Fibroblast of pulmonary artery (primary cell): ENCODE measurements at places on chromosomes 6 and 20.
A peak's percentile ranks its signal among the peaks of the same experiment; 100 is the strongest.

- DNase-seq = no peak
Measured at GRCh38 chr6:70272071-70272470, 30.8 kb downstream of the COL9A1 start.

DNA sequence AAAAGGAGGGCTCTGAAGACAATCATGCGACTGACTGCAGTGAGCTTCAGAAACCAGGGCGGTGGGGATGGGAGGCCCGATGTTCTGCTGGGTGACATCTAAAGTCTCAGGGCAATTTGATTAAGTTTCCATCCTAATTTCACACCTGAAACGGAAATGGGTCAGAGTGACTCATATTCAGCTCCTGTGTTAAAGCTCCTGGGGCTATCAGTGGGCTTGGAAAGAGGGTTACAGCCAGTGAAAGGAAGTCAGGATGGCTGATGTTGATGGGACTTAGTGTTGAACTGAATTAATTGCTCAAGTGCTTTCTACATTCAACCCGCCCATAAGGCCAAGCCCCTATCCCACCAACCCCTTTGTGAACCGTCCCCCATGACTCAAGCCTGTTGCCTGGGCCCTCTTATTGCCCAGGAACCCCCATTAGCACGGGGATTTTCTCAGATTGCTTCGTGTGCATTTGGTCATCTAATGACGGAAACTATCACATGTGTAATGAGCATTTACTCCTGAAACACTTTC, 47.1 kb upstream of the TBC1D7 start:
- DNase-seq = no peak

DNA sequence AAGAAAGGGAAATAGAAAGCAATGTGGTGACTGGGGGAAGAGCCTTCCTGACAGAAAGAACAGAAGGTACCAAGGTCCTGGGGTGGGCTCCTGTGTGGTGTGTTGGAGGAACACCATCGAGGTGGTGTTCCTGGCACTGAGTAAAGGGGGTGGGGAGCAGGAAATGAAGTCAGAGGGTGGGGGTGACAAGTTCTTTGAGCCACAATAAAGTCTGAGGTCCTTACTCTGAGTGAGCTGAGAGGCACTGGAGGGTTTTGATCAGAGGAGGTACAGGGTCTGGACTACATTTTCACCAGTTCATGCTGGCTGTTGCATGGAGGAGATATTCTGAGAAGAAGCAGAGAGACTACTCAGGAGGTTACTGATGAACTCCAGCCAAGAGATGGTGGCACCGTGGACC, 198.2 kb downstream of the GMPR start:
- no peak for DNase-seq

DNA sequence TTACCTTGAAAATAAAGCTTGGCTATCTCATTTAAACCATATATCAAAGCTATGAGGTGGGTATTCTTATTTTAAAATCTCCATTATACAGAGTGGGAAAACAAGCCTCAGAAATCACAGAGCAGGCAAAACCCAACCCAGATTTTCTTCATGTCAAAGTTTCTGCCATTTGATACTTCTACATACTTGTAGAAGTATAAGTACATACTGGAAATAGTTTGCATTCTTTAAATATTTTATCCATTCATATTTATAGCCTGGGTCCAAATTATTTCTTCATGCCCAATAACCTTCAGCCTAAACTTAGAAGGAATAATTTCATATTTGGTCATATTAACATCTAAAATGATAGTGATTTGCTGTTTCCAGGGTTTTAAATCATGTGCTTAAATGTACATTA, 61.8 kb downstream of the MLIP start:
- peak; percentile 29 for DNase-seq

GRCh38 chr6:3627501-3627900, 124.0 kb downstream of the PXDC1 start:
- DNase-seq = no peak

DNA sequence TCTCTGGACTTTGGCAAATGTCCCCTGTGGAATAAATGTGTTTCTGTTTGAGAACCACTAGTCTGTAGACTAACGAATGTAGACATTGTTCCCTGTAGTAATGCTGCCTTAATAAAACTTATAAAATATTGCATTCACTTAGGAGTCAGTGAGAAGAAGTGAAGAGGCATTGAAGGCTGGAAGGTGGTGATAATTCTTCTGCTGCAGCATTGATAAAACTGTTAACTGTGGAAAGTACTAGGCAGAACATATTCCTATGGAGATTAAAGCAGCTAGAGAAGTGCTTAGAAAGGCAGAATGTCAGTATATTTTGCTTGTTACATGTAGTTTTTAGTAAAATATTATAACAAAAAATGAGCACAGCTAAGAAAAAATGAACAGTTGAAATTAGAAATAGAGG, 4.8 kb downstream of the PGK2 start:
- DNase-seq = no peak

DNA sequence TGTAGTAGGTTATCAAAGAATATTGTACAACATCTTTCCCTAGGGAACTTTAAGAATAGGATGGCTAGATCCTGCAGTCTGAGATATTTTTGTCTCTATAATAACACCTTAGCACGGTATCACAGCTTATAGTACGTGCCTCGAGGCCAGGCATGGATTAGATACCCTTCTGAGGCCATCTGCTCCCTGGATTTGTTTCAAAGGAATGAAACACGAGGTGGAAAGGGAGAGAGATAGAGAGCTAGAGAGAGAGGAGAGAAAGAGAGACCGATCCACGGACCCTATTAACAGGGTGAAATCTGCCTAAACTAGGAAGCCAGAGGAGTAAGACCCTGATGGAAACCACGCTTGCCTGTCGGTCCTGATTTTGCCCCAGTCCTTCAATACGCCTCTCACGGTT, 92.5 kb downstream of the CD83 start:
- no peak for DNase-seq

- DNase-seq = peak; percentile 75
Measured at GRCh38 chr6:64330694-64331307, 695.2 kb downstream of the PHF3 start.

DNA sequence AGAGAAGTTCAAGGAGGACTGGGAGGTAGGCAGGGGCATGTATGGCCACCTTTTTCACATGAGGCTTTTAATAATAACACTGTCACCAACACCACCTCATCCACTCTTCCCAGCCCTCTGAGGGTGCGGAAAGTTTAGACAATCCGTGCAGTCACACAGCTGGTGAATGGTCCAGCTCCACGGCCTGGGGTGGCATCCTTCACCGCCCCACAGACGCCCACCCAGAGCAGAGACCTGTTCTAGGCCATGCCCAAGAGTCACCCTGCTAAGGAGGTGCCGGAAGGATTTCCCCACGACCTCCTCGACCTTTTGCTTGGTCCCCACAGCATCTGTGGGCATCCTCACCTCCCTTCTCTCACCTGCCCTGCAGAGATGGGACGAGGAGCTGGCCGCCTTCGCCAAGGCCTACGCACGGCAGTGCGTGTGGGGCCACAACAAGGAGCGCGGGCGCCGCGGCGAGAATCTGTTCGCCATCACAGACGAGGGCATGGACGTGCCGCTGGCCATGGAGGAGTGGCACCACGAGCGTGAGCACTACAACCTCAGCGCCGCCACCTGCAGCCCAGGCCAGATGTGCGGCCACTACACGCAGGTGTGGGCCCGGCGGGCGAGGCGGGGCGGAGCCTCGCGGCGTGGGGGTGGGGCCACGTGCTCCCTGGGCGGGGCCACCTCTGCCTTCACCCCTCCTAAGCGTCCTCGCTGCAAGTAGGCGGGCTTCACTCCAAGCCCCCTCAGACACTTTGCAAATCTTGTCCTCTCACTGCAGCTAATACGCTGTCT, 4.4 kb downstream of the PI16 start:
- no peak for DNase-seq

GRCh38 chr6:124694139-124694705, 268.0 kb upstream of the RNF217 start:
- no peak for DNase-seq

DNA sequence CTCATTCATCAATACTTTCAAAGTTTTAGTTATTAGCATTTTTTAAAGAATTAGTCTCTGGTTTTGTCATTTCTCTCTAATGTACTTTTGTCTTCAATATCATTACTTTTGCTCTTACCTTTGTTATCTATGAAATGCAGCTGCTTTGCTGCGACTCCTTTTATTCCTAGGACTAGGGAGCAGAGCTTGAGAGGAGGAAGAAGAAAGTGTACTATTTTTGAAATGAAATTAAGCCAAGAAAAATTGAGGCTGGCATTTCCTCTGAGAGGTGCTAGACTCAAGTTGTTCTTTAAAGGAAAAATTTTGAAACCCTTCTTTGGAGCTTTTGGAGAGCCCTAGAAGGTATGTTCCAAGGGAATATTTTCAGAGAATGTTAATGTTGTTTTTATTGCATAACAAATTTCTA, 48.3 kb upstream of the MRAP2 start:
- no peak for DNase-seq

GRCh38 chr6:146957181-146958093, 246.8 kb upstream of the STXBP5 start:
- no peak for DNase-seq

DNA sequence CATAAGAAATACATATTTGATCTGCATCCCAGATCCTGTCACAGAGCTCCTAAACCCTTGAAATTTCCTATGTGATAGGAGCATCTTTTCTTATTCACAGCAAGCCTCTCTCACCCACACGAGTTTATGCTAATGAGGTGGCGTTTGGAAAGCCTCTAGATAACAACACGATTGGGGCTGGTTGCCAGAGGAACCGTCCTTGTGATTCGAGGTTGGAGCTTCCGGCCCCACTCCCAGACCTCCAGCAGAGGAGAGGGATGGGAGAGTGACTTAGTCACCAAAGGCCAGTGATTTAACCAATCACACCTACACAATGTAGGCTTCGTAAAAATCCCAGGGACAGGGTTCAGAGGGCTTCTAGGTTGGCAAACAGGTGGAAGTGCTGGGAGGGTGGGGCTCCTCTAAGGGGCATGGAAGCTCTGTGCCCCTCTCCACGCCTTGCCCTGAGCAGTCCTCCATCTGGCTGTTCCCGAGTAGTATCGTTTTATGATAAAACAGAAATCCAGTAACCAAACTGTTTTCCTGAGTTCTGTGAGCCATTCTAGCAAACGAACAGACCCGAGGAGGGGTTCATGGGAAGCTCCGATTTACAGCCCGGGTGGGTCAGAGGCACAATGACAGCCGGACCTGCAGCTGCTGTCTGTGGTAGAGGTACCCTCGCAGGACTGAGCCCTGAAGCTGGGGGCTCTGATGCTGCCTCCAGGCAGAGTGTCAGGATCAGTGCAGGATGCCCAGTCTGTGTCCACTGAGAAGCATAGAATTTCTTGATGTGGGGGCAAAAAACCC, 238.1 kb upstream of the ARID1B start:
- DNase-seq = no peak

DNA sequence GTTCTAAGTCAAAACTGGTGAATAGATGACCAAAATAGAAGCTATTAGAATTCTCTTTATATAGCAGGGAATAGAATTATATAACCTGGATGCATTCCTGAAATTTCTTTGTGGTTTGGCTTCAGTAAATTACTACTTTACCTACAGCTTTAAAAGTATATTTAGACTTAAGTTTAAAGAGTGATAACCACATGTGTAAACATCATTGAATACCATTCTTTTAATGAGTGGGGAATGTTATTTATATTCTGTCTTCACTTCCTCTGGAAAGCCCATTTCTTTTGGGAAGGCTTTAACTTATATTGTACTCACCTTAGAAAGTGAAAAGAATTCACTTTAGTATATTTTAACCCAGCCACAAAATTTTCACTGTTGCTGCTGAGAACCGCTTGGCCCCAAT, 39.1 kb downstream of the PLEKHG1 start:
- no peak for DNase-seq

GRCh38 chr20:25011831-25012241, 19.3 kb upstream of the APMAP start:
- no peak for DNase-seq

GRCh38 chr6:92989656-92990055, 429.7 kb downstream of the EPHA7 start:
- DNase-seq = peak; percentile 1

DNA sequence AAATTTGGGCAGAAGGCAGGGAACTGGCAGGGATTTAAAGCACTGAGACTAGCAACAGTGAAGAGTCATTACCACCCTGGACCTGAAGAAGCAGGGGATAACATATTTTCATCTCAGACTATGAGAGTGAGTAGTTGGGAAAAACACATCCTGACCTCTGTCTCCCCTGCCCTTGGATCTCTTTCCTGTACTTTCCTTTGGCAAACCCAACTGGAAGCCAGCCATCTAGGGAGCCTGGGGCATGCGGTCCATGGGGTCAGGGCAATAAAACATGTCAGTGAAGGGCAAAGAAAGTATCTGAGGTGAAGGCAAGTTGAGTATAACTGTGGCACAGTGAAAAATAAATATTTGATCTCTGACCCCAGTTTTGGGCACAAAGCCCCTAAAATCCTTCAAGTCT, 698.2 kb downstream of the DOK5 start:
- DNase-seq = no peak

- no peak for DNase-seq
Measured at GRCh38 chr20:23125159-23125558, 39.0 kb upstream of the CD93 start.

DNA sequence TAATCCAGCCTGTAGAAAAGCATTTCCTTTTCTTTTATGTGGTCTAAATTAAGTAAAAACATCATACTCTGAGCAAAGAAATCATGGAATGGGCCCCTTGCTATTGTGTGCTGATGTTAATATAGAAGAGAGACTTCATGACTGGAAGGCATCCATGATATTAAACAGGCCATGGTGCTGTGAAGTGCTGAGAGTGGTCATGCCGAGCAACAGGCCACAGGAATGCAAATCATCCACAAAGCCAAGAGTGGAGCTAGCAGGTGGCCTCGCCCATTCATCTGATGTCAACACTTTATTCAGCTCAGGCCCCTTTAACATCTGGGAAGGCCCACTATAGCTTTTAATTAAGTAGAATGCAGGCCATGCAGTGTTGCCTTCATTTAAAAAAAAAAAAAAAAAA, 115.2 kb upstream of the HMGCLL1 start:
- peak; percentile 55 for DNase-seq

DNA sequence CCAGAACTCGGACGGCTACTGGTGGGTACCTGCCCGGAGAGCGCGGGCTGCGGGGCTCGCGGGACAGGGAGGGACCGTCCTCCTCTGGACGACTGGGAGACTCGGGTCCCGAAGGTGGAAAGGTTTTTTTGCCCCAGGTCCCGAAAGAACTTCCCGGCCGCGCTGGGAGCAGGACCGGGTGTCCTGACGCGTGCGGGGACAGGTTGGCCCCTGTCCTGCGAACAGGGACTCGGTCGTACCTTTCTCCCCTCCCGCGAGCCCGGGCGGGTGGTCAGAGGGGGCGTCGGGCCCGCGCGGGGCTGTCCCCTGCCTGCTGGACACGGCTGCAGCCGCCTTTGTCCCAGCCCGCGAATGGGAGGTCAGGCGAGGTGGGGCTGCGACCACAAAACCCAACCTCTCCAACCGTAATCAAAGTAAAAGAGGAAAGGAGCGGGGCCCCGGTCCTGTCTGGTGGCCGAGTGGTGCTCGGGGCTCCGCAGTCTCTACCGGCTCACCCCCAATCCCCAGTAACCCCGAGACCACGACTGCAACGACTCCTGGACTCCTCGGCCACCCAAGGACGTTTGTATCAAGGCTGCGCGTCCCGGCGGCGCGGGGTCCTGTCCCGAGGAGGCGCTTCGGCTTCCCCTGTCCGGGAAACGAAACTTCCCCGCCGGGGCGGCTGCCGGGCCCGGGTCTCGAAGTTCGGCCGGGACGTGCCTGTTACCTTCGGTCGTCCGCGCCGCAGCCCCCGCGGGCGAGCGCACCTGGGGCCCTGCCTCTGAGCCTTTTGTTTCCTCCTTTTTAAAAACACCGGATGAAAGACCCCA, 798 bp downstream of the DSP start:
- no peak for DNase-seq

GRCh38 chr6:133888929-133889556, at the start of gene TCF21:
TCF21 (plus strand) TSS chr6:133889113; CDS start chr6:133889398, 285 bp downstream.
- DNase-seq = peak; percentile 83
